ENCODE measurements at places on chromosomes 3 and 15. TPM values are rescaled to one million over a fixed set of nuclear protein-coding genes. Genes with fewer than 3 reads are reported as not detected.

Gene SNTN
- total RNA-seq = not detected

Gene SV2B
- total RNA-seq = 0.09 TPM

Gene GOLGA6L7
- total RNA-seq = not detected

Gene MYO5A
- 21.7 TPM for total RNA-seq

Gene TUBGCP5
- 26.3 TPM for total RNA-seq

Measured in A549 treated with ZK216348 at 1 μM for 4 hours (cell line).